ENCODE measurements at places on chromosomes 1 and 21. TPM values are rescaled to one million over a fixed set of nuclear protein-coding genes. Genes with fewer than 3 reads are reported as not detected.

The EXO1 gene
- 81.1 TPM for total RNA-seq

The AUNIP gene
- total RNA-seq = 11.3 TPM

The MATN1 gene
- total RNA-seq = 1.0 TPM

The C1orf185 gene
- not detected for total RNA-seq

The SLAMF9 gene
- not detected for total RNA-seq

The FCER1G gene
- 0.95 TPM for total RNA-seq

The SMCP gene
- total RNA-seq = not detected

The PGBD2 gene
- total RNA-seq = 5.9 TPM

The HCRTR1 gene
- not detected for total RNA-seq

The XCL2 gene
- 491 TPM for total RNA-seq

The VCAM1 gene
- total RNA-seq = 2.4 TPM
